SK-N-SH (cell line): ENCODE measurements at places on chromosomes 12 and 14.
A peak's percentile ranks its signal among the peaks of the same experiment; 100 is the strongest.

GRCh38 chr12:75969768-75970167, 61.8 kb downstream of the PHLDA1 start:
- no peak for DNase-seq

DNA sequence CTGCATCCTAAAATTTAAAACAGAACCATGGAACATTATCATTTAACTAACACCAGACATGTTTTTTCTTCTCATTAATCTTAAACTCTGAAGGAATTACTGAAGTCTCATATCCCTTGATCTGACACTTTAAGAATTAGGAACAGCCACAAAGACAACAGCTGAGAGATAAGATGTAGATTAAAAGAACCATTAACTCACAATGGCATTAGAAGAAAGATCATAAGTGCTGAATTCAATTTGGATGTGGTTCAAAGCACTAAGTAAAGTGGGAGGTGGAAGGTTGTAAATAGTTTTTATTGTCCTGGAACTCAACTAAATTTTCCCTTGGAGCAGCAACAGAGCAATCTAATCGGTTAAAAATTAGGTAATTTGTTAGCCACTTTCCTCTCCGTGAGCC, 199.0 kb upstream of the ATP2B1 start:
- DNase-seq: no peak

GRCh38 chr12:6226002-6226678, 25.9 kb downstream of the CD9 start:
- no peak for DNase-seq

- DNase-seq: no peak
These were observed 55.1 kb downstream of the SSH1 start for GRCh38 chr12:108802101-108802961.

DNA sequence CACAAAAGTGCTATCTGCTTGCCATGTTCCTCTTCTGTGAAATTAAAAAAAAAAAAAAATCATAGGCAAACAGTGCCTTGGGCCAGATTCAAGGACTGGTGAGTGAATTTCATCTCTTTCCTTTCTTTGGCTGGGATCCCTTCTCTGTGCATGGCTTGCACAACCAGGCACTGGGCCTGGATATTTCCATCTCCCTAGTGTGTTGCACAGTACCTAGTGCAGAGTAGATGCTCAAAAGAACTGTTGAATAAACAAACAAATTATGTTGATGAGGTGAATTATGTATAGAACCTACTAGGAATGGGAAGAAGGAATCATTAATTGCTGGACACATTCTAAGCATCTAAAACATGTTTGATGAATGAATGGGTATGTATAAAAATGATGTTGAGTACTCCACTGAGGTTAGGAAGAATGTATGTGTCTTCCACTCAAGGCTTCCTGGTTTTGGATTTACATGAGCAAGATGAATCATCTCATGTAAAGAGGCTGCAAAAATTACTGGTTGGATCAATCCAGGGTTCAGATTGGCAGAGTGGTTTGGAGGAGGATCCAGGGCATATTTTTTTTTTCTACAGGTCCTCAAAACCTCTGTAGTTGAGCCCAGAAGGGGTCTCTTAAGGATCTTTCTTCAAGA, 93.2 kb downstream of the EMP1 start:
- DNase-seq: no peak

DNA sequence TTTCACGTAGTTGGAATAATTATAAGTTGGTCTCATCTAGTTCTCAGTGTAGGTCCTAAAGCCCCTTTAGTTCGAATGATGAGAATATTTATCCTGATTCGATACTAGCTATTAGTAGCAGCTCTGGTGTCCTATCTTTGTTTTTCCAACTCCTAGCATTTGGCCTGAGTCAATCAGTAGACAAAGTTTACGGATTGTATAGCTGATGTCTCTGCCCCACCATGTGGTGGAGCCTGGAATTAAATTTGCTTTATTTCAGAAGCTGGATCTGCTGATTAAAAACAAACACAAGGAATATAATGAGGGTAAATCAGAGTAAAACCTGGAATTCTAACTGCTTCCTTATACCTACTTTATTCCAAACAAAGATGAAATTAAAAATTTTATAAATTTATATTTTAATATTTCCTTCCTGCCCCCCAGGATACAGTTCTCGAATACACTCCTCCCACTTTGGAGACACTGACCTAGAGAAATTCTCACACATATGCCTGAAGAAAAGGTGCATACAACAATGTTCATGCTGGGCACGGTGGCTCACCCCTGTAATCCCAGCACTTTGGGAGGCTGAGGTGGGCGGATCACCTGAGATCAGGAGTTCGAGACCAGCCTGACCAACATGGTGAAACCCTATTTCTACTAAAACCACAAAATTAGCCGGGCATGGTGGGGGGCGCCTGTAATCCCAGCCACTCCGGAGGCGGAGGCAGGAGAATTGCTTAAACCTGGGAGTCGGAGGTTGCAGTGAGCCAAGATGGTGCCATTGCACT, 7.6 kb upstream of the BRMS1L start:
- DNase-seq: peak; percentile 72

- DNase-seq: no peak
These were observed 342.0 kb downstream of the NPAS3 start for GRCh38 chr14:33280646-33281045.

DNA sequence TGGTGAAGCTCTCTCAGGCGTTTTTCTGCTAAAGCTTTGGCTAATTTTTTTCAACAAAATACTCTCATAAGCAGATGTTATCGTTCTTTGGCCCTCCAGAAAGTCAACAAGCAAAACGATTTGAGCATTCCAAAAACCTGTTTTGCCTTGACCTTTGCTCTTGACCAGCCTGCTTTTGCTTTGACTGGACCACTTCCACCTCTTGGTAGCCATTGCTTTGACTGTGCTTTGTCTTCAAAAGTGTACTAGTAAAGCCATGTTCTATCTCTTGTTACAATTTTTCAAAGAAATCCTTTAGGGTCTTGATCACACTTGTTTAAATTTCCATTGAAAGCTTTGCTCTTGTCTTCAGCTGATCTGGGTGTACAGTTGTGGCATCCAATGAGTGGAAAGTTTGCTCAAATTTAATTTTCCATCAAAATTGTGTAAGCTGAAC, 10.7 kb upstream of the ARID4A start:
- DNase-seq: no peak

GRCh38 chr12:64325055-64325454, 65.5 kb downstream of the C12orf56 start:
- no peak for DNase-seq

GRCh38 chr12:30988086-30988485, 61.5 kb downstream of the TSPAN11 start:
- DNase-seq: no peak

DNA sequence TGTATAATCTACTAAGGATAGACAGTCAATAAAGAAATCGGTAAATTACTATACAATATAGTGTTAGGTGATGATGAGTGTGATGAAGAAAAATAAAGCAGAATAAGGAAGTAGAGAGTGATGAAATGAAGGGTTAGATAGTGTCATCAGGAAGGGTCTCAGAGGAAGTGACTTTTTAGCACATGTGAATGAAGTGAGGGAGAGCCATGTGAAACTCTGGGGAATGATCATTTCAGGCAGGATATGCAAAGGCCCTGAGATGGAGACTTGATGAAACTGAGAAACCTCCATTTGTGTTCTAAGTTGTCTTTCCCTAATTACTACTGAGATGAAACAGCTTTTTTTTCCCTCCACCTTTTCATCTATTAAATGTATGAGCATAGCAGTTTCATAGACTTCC, 19.4 kb upstream of the GNPTAB start:
- no peak for DNase-seq

DNA sequence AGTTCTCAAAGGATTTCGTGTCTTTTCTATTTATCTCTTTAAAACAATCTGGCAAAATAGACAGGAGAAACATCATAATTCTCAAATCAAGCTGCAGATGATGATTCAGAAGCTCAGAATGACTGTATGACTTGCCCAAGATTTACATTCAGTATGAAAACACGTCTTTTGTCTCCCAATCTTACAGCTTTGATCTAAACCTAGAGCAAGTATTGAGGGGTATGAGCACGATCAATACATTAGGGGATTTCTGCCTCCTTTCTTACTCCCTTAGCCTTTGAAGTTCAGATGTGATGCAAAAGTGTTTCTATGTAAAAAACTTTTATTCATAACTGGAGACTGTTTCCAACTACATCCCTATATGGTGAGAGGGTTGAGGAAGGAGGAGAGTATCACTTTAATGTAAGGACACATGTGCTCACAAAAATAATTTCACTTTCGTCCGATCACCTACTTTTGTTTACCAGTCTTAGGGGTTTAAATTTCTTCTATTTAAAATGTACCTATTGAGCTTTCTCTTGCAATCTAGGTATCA, 454.8 kb downstream of the TMTC2 start:
- DNase-seq: no peak

DNA sequence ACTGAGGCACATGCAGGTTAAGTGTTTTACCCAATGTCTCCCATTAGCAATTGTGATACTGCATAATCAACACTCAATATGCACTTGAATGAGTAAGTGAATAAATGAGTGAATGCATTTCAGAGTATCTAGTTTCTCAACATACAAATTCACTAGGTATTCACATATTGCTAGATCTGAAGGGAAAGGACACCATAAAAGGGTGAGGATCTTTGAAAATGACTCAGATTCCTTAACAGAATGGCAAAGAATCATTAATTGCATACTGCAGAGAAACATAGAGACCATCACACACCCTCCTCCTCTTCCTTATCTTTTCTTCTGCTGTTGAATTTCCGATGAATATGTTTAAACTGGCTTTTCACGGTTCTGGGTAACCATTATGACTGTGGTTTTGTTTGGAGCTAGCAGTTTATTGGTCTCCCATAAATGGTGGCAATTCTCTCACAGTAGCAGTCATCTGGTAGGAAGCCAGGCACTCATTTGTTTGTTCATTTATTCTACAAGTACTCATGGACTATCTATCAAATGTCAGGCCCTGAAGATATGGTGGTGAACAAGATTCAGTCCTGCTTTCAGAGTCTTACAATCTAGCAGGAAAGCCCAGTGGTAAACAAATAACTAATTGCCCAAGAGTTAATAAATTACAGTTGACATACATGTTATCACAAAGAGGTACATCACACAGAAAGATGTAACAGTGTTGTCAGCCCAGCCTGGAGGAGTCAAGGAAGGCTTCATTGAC, 70.2 kb downstream of the LLPH start:
- DNase-seq: no peak

DNA sequence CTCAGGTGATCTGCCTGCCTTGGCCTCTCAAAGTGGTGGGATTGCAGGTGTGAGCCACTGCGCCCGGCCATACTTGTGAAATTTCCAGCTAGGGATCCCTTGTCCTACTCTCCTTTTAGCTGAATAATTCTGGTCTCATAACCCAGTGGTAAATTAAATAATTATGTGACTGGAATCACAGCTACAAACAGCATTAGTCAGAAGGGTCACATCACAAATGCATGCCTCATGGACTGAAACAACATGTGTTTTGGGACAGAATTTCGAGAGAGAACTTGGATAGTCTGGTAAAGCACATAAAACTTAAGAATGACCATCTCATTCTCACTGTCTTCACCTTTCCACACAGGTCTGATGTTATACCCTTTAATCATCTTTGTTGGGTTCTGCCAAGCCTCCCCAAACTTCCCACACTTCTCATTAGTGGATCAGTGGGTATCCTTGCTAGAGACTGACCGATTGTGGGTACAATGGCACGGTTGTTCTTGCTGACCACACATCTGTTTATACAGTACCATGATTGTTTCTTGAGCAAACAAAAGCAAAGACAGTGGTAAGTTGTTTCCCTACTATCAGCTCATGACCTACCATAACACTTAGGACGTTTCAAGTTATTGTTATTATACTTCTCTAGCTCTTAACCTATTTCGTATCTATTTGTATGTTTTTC, 5.1 kb downstream of the GPRC5D start:
- no peak for DNase-seq

DNA sequence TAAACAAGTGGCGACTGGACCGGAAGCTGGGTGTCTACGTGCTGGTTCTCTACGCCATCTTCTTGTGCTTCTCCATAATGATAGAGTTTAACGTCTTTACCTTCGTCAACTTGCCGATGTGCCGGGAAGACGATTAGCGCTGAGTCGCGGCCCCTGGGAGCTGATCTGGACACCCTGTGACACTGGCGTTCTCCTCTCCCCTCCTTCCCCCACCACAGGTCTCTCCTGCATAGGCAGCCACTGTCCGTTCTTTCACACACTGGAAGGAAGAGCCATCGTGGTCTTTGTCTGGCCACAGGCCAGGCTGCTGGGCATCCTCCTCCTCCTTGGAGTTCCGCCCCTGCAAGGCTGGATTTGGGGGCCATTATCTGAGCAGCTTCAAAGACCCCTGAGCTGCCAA, 20.1 kb upstream of the RIN3 start:
- no peak for DNase-seq

DNA sequence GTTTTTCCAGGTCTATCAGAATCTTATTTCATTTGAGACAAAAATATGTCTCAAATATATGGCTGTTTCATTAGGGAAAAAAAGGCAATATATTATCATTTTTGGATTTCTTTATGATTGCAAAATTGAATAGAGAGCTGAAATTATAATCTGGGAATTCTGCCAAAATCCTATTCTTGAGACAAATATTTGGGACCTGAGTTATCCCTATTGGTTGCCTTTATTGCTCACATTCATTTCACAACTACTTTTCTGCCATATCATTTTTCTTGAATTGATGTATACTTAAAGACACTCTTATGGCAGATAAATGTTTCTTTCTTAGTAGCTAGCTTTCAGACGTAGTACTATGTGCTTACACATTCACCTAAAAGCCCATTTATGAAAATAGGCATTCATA, 241.6 kb upstream of the NOVA1 start:
- no peak for DNase-seq

- DNase-seq: no peak
These were observed 29.5 kb downstream of the FOXA1 start for GRCh38 chr14:37565550-37565949.

GRCh38 chr12:106851306-106851705, 76.8 kb downstream of the RIC8B start:
- no peak for DNase-seq

GRCh38 chr14:62734831-62735230, 310.4 kb downstream of the KCNH5 start:
- no peak for DNase-seq

DNA sequence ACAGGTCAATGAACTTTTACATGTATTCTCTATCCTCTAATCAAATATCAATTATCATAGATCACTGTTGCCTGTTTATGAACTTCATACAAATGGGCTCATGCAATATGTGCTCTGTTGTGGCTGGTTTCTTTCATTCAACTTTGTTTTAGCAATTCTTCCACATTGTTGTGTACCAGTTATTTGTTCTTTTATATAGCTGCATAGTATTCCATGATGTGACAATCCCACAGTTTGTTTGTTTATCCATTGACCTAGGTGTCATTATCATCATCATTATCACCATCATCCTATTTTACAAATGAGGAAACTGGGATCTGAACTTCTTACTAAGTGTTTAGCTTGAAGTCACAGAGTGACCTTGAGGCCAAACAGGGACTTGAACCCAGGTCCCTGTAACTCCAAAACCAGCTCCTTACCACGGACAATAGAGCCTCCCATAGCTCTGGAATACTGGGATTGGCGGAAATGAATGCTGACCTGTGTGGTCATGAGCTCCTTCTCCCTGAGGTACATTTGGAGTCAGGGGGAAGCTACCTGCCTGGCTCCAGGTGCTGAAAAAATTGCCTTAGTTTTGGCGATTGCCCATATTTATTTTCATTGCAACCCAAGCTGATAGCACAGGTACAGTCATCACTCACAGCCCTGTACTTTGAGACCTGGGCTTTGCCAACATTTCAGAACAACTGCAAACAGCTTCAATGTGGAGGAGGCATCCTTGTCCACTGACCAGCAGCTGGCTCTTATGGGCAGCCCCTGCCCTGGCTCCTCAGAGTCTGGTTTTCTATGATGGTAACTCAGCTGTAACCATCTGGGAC, 9.2 kb downstream of the ZFP36L1 start:
- DNase-seq: no peak
